ENCODE measurements at places on chromosomes 4 and X. TPM values are rescaled to one million over a fixed set of nuclear protein-coding genes. Genes with fewer than 3 reads are reported as not detected.

The HPSE gene
- 0.38 TPM for total RNA-seq

GRCh38 chrX:111035991-111036390 is 60.0 kb upstream of the PAK3 start:
- no peak for DNase-seq

GRCh38 chrX:97987979-97988378 is 1104.3 kb downstream of the RPA4 start:
- no peak for DNase-seq

GRCh38 chr4:151717314-151717713 is 43.5 kb downstream of the GATB start:
- DNase-seq: no peak

The CPLX1 gene
- not detected for total RNA-seq

The BCLAF3 gene
- 9.4 TPM for total RNA-seq

The CLDN22 gene
- total RNA-seq: not detected

GRCh38 chr4:159447296-159447695 is 344.4 kb downstream of the RAPGEF2 start:
- no peak for DNase-seq

All from chondrocyte (in vitro differentiated cells).